Upper lobe of right lung (tissue), 1 donor: ENCODE measurements at places on chromosomes 6 and 20. TPM values are rescaled to one million over a fixed set of nuclear protein-coding genes. Genes with fewer than 3 reads are reported as not detected.

GRCh38 chr6:1695546-1696462 lies 86.1 kb downstream of the FOXC1 start:
- no peak for DNase-seq

DNA sequence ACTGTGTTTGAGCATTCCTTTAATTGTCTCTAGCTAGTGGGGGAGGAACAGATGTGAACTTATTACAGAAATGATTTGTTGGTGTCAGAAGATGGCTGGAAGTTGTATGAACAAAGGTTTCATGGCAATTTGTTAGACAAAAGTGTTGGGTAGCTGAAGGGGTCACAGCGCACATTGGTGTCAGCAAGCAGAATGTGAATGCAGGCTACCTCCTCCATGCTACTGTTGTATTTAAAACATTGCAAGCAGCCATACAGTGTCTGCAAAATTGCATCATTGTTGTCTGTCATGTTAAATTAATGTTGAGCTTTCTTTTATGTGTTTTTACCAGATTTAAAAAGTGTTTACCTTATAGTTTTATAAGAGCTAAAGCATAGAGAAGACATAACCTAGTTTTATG lies 6.2 kb downstream of the LRRC1 start:
- DNase-seq = no peak

GRCh38 chr20:39109933-39110818 lies 148.0 kb downstream of the DHX35 start:
- DNase-seq = no peak

- no peak for DNase-seq
Measured at GRCh38 chr6:53986721-53987521, 124.3 kb upstream of the MLIP start.

GRCh38 chr6:111978532-111979149 lies 75.3 kb upstream of the CCN6 start:
- no peak for DNase-seq

FAM162B gene
- total RNA-seq = 13.2 TPM

OR2H1 gene
- total RNA-seq = not detected

CST4 gene
- total RNA-seq = not detected
